D341Med (cell line): ENCODE measurements at places on chromosomes 2 and 18.

DNA sequence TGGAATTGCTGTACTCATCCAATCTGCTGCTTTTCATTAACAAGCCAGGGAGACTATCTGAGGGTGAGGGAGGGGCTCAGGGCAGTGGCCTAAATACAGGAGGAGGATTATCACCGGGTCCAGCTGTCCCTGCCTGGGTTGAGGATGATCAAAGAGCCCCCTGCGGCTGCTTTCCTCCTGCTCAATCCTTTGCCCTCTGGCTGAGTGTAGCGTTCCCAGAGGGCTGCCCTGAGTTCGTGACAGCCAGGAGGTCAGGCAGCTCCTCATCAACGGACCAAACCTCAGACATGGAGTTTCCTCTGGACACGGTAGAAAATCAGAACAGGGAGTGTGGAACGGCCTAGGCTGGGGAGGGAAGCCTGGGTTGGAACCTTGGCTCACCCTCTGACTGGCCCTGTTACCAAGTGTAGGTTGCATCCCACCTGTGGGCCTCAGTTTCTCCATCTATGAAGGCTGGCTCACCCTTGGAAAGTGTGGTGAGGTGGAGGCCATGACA lies 23.5 kb downstream of the CIB4 start:
- peak; percentile 53 for DNase-seq

DNA sequence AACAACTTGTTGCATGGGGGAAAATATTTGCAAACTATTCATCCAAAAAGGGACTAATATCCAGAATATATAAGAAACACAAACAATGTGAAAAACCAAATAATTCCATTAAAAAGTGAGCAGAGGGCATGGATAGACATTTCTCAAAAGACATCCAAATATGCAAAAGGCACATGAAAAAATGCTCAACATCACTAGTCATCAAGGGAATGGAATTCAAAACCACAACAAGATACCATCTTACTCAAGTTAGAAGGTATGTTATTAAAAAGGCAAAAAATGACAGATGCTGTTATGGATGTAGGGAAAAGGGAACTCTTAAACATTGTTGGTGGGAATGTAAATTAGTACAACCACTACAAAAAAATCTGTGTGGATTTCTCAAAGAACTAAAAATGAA lies 396.5 kb downstream of the CCDC85A start:
- DNase-seq, result no peak

DNA sequence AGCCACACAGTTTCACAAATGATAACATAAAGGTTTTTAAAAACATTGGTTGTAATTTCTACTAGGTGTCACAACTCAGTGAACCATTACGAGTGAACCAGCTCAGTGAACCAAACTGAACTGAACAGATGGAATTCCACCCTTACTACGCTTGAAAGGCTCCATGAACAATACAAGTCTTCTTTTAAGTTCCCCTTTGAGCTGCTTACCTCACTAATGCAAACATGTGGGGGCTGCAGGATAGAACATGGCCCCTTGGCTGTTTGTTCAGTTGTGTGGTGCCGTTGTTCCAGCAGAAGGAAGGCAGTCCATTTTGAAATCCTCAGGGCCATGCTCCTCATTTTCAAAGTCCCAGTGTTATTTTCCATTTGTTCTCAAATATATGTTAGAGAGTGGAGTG lies 30.7 kb upstream of the KLHL14 start:
- no peak for DNase-seq

DNA sequence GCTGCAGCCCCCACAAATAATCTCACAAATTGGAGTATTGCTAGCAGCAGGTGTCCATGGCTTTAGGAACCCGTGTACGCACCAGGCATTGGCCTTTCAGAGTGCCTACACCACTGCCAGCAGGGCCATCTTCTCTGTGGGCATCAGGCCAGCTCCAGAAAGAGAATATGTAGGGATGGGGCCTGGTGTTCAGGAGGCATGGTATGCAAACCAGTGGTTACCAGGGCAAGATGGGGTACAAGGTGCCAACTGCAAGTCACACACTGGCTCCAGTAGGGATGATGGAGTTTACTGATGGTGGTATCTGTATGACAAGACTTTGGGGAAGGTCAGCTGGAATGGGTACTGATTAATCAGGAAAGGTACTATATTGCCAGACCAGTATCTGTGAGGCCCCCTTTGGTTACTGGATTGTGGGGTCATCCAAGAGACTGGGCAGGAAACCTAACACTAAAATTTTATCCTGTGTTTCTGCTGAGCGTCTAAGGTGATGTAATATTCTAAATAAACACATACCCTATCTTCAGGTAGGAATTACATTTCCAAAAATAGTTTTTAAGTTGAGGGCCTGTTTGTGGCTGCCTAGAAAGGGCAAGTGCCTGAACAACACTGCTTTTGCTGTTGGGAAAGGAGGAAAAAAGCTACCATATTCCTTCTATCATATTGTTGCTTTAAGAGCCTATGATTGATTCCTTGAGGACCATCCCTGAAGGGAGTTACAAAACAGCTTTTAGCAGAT lies 9.0 kb downstream of the CNOT9 start:
- peak; percentile 30 for DNase-seq

GRCh38 chr2:61662990-61663389 lies 124.8 kb upstream of the XPO1 start:
- no peak for DNase-seq

GRCh38 chr2:189465076-189465475 lies 23.8 kb downstream of the WDR75 start:
- no peak for DNase-seq

DNA sequence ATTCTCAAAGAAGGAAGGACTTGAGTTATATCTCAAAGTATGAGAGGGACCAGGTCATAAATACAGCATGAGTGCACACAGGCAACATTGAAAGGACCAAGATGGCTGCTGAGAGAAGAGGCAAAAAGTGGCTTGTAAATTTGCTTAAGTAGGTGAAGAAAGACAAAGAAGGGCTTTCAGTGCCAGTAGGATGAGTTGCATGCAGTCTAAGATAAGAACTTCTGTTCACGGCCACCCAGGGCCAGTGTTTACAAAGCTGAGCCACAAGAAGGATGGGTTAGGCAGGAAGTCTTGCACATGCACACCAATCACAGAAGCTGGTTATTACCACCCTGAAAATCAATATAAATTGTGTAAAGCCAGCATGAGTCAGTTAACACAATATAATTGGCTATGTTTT lies 3.1 kb upstream of the ABCB11 start:
- no peak for DNase-seq

DNA sequence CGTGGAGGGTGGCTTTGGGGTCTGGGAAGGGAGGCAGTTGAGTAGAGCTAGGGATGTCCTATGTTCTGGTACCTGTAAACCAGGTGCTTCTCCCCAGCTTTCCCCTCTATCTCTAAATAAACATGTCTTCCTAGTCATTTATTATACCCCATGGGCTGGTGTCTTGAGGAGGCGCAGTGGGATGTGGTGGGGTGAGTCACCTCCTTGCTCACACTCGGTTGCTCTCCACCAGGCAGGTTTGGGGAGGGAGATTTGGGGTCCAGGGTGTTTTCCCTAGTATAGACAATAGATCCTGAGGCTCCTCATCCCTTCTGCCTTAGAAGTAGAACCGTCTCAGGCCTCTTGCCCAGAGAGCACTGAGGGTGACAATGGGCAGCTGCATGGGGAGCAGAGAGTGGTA lies 5.1 kb downstream of the PSD4 start:
- DNase-seq, result no peak

DNA sequence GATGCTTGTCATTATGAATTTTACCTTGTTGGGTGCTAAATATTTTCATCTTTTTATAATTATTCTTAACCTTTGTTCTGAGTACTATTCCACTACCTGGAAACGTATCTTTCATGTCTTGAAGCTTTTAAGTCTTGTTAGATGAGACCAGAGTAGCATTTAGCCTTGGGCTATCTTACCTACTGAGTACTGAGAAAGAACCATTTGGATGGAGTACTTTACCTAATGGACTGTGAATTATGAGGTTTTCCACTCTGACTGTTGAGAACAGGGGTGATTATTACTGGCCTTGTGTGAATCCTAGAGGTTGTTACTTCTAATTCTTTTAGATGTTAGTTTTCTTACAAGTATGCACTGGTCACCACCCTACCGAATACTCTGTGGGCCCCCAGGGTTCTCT lies 63.5 kb downstream of the CCDC102B start:
- no peak for DNase-seq

GRCh38 chr2:152094014-152094413 lies 4.8 kb downstream of the CACNB4 start:
- no peak for DNase-seq

- no peak for DNase-seq
Measured at GRCh38 chr2:53933329-53933728, 37.5 kb downstream of the PSME4 start.

GRCh38 chr2:8522687-8523086 lies 159.2 kb upstream of the ID2 start:
- no peak for DNase-seq

GRCh38 chr18:23737578-23737977 lies 48.3 kb downstream of the LAMA3 start:
- no peak for DNase-seq

DNA sequence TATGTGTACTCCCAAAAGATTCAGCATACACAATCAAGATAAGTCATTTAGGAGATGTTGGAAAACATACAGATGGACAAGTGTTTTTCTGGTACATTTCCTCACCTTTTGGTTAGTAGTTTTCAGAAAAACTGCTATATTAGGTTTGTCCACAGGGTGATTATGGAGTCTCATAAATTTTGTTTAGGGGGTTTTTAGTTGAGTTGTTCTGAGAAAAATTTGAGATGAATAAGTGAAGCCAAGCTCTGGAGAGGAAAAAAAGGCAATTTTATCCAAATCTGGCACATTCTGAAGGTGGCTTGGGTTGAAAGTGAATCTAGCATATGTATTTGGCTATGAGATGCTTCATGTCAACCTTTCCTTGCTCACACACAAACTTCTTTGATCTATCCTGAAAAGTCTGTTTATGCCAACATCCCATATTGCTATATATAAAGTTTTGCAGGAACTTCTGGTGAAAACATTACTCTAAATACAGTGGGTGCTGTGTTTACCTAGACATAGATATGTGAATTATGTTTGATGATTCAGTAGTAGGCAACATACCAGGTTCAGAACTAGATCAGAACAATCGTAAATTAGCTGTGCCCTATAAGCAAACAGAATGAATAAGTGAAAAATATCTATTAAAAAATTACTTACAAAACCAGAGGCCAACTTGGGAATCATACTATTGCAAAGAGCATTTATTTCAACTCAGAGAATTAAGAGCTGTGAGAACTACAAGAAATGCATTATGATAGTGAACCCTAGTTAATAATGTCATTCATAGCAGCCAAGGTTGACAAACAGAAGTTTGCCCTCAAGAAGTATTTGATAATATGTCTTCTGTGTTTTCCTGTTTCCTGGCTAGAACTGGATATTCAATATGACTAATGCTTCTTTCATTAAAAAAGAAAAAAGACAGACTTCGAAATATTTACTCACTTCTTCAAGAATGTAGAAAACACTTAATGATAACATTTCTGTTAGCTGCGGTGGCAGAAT lies 552.0 kb downstream of the IRS1 start:
- DNase-seq, result no peak

GRCh38 chr2:100211521-100211920 lies 69.1 kb upstream of the AFF3 start:
- no peak for DNase-seq

GRCh38 chr2:28419443-28420270 lies 27.0 kb downstream of the FOSL2 start:
- no peak for DNase-seq

DNA sequence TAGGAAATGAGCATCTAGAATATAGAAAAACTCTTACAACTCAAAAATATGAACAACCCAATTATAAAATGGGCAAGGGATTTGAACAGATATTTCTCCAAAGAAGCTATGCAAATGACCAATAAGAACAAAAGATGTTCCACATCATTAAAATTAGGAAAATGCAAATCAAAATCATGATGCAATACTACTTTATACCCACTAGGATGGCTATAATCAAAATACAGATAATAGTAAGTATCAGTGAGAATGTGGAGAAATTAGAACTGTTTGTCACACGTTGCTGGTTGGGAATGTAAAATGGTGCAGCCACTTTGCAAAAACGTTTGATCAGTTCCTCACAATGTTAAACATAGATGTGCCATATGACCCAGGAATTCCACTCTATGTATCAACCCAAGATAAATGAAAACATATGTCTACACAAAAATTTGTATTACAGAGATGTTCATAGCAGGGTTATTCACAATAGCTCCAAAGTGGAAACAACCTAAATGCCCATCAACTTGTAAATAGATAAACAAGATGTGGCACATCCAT lies 558.4 kb downstream of the SLC4A3 start:
- DNase-seq, result no peak

GRCh38 chr2:69082430-69082997 lies 69.5 kb downstream of the ANTXR1 start:
- no peak for DNase-seq

DNA sequence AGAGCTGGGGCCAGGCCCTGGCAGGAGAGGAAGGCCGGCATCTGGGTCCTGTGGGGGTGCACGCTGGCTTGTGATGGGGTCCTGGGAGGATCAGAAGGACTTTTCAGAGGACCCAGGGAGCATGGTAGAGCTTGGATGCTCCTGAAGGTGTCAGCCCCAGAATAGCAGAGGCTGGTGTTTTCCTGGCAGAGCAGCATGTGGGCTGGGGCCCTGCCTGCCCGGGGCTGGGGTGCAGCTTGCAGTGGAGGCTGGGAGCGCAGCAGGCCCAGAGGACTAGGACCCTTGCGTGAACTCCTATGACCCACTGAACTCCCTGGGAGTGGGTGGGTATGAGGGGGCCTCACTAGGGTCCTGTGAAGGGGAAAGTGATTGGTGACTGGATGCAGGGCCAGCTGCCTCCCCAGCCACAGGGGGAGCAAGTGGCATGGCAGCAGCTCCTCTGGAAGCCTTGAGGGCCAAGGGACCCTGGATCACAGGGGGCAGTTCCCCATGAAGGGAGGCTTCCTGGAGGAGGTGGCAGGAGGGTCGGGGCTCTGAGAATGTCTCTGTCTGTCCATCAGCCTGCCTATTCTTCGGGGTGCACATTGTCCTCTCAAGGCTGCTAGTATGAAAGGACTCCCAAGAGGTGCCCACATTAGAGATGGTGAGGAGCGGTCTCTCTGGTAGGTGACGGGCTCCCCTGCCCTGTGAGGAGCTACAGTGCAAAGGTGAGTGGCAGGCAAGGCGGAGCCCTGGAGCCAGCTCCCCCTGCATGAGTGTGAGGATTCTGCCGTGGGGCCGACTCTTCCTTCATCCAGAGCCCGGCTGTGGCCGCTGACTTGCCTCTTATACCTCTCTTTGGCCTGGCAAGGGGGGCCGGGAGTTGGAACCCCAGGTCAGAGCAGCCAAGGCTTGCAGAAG lies 249.0 kb downstream of the DYSF start:
- no peak for DNase-seq

DNA sequence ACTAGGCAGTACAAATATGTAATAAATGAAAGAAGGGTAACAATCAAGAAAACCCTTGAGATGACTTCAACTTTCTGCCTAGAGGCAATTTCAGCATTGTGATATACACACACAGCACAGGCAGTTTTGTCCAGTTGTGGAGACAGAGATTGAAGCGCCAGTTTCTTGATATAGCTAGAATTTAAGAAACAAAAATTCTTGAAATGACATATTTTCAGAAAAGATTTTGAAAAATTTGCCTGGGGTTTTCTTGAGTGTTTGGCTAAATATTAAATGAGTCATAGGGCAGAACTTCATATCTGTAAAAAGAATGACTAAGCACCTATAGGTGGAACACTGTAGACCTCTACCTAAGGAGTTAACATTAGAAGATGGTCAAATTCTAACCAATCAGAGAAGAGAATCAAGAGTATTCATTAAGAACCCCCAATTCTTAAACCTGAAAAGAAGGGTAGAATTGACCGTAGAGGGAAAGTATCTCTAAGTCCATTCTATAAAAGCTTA lies 1266.8 kb upstream of the TMEFF2 start:
- DNase-seq, result no peak

GRCh38 chr2:71926876-71927756 lies 220.5 kb downstream of the CYP26B1 start:
- peak; percentile 7 for DNase-seq
